Inflammatory macrophage treated with lipopolysaccharide for 4 hours (primary cell): ENCODE measurements at places on chromosomes 1 and 21.

DNA sequence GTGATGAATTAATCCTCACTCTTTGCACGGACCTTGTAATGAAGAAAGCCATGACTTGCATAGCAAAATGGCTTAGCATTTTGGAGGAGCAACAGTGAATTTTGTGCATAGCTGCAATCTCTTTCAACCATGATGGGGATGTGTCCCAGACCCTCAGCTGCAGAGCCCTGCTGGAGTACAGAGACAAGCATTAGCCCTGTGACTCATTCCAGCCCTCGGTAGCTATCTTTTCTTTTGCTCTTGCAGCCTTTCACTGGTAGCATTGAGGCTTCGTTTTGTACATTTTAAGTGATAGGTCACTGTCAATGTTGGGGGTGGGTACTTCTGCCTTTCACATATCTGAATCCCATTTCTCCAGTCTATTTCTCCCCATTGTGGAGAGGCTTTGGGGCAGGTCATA, 58.4 kb downstream of the SLC35F3 start:
- DNase-seq, result no peak

- peak; percentile 95 for DNase-seq
Measured at GRCh38 chr1:23727362-23727811, 15.9 kb upstream of the ELOA start.

GRCh38 chr21:37615962-37616361, 249.4 kb downstream of the DYRK1A start:
- no peak for DNase-seq

DNA sequence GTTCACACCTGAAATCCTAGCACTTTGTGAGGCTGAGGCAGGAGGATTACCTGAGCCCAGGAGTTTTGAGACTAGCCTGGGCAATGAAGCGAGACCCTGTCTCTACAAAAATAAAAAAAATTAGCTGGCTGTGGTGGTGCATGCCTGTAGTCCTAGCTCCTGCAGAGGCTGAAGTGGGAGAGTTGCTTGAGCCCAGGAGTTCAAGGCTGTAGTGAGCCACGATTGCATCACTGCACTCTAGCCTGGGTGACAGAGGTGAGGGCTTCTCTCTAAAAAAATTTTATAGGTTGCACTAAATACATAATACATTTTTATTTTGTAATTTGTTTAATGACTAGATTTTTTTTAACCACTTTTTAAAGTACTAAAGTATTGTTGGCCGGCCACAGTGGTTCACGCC, 6.1 kb downstream of the PARK7 start:
- no peak for DNase-seq

- no peak for DNase-seq
Measured at GRCh38 chr1:48182439-48182838, 40.1 kb upstream of the SLC5A9 start.

- DNase-seq, result peak; percentile 3
Measured at GRCh38 chr1:10389271-10389973, 9.4 kb upstream of the PGD start.

DNA sequence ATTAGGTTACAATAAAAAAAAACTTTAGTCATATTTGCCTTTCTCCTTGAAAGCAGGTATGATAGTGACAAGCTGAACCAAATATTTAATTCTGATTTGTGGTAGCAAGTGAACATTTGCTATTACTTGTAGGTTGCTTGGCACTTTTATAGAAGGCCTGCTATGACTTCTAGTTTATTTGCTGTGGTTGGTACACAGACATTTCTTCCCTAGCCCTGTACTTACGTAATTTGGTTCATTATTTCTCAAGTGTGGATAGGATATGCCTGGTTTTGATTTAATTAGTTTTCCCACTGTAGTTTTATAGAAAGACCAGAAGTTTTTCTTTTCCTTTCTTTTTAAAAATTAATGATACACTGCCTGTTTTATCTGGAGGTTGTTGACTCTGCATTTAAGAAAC, 55.9 kb downstream of the PPP2R5A start:
- DNase-seq, result no peak

DNA sequence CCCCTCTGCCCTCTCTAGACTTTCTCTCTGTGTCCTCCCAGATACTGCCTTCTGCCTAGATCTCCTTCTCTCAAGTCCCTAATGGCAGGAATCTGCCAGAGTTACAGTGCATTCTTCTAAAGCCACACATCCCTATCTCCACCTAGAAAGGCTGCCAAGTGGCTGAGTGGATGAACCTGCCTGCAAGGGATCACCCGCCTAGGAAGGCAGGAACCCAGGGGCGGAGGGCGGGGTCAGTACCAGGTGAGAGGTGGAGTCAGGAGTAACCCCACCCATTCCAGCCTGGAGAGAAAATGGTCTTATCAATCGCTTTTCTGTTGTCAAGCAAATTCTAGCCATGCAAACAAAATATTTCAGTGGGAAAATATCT, 60.8 kb downstream of the BCAR3 start:
- no peak for DNase-seq

DNA sequence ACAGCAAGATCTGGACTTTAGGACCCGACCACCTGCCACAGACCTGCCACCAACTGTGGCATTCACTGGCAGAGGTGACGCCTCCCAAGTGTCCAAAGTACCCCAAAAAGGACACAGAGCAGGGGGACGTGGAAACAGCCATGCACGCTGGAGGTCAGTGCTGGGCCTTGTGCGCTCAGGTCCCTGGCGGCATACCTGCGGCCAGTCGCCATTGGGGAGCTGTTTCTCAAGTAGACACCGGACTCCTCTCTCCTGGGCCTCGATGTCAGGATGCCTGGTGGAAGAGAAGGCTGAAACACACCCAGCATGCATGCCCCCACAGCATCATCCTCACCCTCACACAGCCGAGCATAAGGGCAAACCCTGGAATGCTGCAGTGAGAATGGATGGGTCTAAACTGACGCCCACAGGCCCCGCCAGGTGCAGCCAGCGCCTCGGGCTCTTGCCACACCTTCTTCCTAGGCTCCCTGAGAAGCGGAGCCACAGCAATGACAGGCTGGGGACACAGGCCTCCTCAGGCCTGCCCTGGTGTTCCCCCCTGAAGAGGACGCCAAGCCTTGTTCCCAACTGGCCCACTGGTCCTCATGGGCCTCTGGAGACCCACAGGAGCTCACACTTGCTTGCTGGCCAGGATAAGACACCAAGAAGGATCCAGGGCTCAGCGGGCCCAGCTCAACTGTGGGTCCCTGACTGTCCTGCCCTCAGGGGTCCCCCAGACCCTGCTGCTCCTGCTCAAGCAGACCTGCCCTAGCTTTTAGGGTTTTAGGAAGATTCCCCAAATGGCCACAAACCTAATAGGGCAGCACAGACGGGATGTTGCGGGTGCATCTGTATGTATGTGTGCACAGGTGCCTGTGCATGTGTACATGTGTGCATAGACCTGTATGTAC, 7.7 kb upstream of the SPATC1L start:
- no peak for DNase-seq

- no peak for DNase-seq
Measured at GRCh38 chr1:95278173-95279006, 44.4 kb downstream of the RWDD3 start.

DNA sequence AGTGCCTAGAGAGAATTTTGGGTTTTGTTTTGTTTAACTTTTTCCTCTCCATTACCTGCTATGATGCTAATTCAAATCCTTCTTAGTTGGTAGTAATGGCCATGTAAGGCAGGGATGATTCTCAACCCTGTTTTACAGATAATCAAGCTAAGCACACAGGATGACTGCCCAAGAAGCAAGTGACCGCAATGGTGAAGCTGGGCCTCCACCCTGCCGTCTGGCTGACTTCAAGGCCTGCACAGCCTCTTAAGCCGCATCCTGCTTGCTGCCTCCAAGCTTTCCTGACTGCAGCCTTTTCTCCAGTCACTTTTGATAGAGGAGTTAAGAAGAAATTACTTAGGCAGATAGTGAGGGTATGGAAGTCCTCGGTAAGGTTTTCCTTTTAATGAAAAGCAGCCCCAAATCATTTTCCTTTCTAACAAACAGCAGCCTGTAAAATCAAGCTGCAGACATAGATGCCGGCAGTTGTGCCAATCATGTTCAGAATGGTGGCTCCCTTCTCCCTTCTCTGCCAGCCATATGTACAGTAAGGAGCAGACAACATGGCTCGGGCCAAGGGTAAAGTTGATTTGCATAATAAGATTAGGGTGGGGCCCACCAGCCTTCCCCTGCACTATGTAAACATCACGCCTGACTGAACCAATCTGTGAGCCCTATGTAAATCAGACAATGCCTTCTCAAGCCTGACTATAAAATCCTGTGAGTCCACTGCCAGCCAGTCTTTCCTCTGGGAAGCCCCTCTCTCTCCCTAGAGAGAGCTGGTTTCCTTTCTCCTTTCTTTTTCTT, 8.8 kb upstream of the CTBS start:
- no peak for DNase-seq

GRCh38 chr1:55117941-55118340, 78.6 kb downstream of the PCSK9 start:
- peak; percentile 55 for DNase-seq

DNA sequence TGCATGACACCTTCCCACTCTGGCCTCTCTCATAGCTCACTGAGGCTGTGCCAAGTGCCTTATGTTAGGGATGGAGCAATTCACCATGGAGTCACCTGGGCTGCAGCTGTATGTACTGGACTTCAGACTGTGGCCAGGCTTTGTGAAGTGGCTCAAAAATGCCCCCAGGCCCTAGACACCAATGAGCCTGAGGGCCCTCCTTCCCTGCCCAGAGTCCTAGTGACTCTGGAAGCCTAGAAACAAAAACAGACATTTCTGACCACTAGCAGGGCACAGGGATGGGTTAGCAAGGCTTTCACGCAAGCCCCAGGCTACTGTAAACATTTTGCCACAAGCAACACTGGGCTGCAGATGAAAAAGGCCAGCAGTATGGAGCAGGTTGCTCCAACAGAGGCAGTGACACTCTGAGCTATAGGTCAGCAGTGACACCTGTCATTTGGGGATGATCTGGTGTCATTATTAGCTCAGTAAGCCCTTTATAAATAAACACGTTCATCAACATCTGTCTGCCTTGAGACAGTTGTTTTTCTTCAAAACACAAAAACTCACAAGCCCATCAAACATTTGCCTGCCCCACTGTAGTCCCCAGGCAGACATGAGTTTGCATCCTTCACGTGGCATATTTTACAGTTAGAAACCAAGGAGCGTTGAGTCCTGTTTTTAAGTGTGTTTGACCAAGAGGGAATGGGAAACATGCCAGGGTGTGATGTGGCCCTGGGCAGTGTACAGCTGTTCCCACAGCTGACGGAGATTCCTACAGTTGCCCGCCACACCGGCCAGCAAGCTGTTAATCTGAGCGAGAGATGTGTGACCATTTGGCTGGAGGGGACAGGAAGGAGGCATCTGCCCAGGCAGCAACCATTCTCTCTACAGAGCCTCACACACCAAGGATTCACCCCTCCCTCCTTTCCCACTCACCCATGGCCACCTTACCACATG, 66.8 kb downstream of the KCNN3 start:
- DNase-seq, result no peak

DNA sequence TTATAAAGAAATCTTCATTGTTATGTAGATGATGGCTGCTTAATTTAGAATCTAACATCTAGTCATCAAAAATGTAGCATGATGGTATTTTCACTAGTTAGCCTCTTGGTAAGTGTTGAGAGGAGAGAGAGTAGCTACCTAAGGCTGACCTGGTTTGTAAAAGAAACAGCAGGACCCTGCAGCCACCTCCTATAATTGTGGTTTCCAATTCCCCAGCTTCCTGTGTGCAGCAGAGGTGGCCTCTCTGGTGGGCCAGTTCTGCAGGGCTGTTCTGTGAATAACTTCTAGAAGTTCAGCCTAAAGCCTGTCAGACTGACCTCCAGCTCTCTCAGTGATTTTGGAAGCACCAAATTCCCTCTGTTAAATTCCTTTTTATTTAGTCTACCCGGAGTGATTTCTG, 246.4 kb upstream of the LRRC7 start:
- no peak for DNase-seq

DNA sequence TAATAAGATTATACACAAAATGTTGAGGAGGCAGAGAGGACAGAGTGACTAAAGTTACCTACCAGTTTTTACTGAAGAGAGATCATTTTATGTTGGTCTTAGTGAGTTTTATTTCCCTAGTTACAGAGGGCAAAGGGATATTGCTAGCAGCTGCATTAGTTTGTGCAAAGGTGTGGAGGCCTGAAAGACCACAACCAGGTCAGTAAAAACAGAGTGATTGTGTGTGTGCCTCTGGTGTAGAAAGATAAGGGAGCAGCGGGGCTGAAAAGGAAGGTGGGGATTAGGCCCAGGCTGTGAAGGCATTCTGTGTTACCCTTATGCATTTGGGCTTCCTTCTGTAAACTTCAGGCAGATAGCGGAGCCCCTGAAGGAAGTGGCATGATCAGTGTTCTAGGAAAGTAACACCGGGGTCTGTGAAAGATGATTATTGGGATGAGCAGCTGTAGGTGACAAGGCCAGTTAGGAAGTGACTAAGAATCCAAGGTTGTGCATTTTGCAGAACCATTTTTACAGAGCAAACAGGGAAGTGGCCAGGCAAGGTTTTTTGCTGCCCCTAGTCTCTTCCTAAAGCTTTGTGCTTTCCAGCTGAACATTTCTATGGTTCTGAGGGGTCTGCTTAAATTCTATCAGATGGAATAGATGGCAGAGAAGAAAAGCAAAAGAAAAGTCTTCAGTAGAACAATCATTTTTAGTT, 3.7 kb downstream of the GADD45A start:
- peak; percentile 44 for DNase-seq

DNA sequence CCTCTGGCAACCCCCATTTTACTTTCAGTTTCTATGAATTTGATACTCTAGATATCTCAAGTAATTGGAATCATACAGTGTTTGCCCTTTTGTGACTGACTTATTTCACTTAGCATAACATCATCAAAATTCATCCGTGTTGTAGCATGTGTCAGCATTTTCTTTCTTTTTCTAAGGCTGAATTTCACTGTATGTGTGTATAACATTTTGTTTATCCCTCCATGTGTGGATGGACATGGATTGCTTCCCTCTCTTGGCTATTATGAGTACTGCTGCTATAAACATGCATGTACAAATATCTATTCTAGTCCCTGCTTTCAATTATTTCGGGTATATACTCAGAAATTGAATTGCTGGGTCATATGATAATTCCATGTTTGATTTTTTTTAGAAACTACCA, 97.3 kb downstream of the MAP3K21 start:
- DNase-seq, result no peak

DNA sequence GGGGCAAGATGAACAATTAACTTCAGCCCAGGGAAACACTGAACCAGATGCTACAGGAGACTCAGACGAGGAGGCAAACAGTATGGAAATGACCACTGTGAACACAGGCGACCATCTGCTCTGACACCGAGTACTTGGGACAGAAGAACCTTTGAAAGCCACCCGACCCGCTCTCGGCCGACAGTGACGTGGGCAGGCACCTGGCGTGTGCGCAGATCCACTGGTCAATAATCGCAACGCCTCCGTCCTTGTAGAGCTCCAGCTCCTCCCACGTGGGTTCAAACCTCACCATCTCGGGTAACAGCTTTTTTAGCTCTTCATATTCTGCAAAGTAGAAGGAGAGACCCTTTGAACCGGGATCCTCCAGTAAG, 20.3 kb downstream of the POFUT2 start:
- no peak for DNase-seq

- DNase-seq, result no peak
Measured at GRCh38 chr1:23344987-23345472, 946 bp upstream of the HNRNPR start.

- no peak for DNase-seq
Measured at GRCh38 chr1:158089925-158090637, 90.6 kb upstream of the CD1D start.

GRCh38 chr1:226665505-226666163, 73.4 kb downstream of the ITPKB start:
- DNase-seq, result no peak

GRCh38 chr1:56034222-56034621, 545.1 kb downstream of the PLPP3 start:
- no peak for DNase-seq
